ENCODE measurements at places on chromosomes 1 and 21. TPM values are rescaled to one million over a fixed set of nuclear protein-coding genes. Genes with fewer than 3 reads are reported as not detected.
A peak's percentile ranks its signal among the peaks of the same experiment; 100 is the strongest.

GRCh38 chr1:61352845-61353435, 270.6 kb downstream of the NFIA start:
- no peak for DNase-seq

DNA sequence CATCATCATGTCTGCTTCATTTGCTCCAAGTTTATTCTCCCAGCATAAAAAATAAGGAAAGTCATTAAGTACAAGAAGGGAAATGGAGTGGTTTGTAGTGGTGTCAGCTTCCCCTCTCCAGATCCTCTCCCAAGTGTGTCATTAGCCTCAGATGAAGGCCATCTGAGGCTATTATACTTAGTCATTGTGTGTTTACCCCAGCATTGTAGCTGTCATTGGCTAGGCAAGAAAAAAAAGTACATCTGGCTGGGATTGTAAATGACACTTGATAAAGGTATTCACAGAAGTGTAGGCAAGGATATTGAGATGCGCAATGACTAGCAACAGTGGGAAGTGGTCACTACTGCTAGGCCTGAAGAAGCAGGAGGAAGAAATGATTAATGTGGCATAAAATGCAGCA, 316.9 kb upstream of the SGIP1 start:
- peak; percentile 16 for DNase-seq

Gene PRUNE1
- polyA plus RNA-seq, result 21.6 TPM

GRCh38 chr1:245304698-245305097, 149.9 kb downstream of the KIF26B start:
- DNase-seq, result no peak

- DNase-seq, result no peak
Measured at GRCh38 chr1:114079596-114080190, 74.0 kb downstream of the SYT6 start.

DNA sequence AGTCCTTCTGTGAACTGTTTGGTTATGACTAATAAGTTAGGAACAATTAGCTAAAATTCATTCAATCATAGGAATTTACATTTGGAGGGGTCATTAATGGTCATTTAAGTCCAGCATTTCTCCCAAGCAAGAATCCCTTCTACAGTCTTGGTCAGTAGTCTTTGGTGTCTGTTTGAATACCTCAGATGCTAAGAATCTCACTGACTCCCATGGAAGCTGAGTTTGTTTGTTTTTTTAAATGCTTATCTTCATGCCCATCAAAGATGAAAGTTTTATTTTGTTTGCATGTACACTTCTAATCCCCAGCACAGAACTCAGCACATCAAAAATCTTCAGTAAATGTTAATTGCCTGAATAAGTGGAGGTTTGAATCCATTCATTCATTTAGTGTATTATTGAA, 41.3 kb upstream of the SLC44A3 start:
- no peak for DNase-seq

DNA sequence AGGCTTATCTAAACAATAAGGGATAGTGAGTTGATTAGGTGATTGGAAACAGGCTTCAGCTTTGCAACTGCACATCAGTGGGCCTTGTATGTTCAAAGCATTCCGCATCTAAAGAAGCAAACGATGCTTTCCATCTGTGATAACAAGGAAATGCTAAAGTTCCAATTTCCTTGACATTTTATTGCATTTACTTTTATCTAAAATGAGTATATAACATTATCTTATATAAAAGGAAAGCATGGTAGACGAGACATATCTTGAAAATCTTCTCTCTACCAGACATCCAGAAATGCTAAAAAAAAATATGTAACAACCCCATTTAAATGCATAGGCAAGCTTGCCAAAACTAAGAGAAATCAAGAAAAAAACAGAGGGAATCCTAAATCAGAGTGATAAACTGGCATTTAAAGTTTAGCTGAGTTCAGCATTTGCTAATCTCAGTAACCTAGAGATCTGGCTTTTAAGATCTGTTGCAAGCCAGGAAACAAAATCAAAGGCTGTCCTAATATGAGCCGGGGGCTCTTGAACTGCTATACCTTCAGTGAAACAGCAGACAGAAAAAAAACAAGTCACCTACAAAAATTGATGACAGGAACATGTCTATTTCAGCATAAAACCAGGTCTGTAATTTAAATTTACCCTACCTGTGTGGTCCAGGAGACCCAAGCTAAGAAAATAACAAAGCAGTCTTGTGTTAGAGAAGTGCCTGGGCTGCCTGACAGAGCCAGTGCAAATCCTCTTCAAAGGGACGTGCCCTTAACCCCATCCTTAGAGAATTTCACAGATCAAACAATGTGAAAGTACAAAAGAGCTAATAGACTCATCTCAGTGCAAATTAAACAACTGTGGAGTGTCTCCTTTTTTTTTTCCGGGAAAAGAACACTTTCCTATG, 3.1 kb upstream of the RGS13 start:
- DNase-seq, result no peak

Gene GUCA2B
- polyA plus RNA-seq, result 0.71 TPM

Gene CCDC30
- polyA plus RNA-seq, result 1.9 TPM

Gene C4BPA
- polyA plus RNA-seq, result 12.4 TPM

Gene ANGPTL3
- 42.2 TPM for polyA plus RNA-seq
